ENCODE measurements at places on chromosomes 16 and 17. TPM values are rescaled to one million over a fixed set of nuclear protein-coding genes. Genes with fewer than 3 reads are reported as not detected.
A peak's percentile ranks its signal among the peaks of the same experiment; 100 is the strongest.

GRCh38 chr16:491220-491919 lies 36.1 kb upstream of the CAPN15 start:
- H3K27ac ChIP-seq = no peak overlapping the region
- no peaks in the 10 kb centered on the region for H3K36me3 ChIP-seq
- no peaks in the 10 kb centered on the region for H3K4me1 ChIP-seq
- H3K4me3 ChIP-seq = no peak overlapping the region

GRCh38 chr16:68375801-68376536 lies 65.2 kb downstream of the PRMT7 start:
- no peaks in the 10 kb centered on the region for H3K27me3 ChIP-seq
- no peaks in the 10 kb centered on the region for H3K36me3 ChIP-seq
- H3K27ac ChIP-seq = no peak overlapping the region

DNA sequence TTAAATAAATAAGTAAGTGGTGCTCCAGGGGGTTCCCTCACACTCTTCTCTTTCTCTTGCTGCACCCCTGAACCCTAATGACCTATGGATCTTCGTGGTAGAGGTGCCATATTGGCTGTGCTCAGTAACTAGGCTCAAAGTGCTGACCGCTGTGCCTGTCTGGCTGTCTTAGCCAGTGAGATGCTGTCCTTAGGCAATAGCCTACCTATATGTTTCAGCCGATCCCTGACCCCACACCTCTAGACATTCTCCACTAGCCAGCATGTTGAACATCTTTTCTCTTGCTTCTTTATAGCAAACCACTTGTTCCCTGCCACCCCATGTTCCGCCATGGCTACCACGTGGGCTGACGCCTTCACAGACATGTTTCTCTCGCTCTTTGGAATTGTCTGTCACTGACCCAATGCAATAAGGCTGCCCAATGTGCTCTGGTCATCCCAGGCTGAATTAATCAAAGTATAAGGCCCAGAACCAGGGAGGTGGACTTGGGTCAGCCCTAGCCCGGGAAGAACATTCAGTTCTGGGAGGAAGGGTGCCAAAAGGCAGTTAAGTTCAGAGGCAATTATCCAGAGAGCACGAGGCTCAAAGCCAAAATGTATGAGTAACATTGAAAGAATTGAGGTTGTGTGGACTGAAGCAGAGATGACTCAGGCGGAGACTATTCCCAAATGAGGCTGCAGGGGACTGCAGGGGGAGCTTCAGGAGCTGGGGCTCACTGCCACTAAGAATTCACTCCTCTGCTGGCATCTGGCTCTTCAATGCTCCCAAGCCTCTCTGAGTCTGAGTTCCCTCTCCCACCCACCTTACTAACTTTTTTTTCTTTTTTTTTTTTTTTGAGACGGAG lies 28.7 kb upstream of the TNRC6A start:
- H3K27me3 ChIP-seq = no peaks in the 10 kb centered on the region
- peak overlapping the region; percentile 57 for H3K4me3 ChIP-seq
- H3K27ac ChIP-seq = peak overlapping the region; percentile 83
- peak; percentile 99 for DNase-seq

- no peak overlapping the region for H3K4me3 ChIP-seq
- no peak for DNase-seq
- H3K27ac ChIP-seq = no peak overlapping the region
- no peaks in the 10 kb centered on the region for H3K27me3 ChIP-seq
Measured at GRCh38 chr16:50733468-50733867, 8.4 kb upstream of the CYLD start.

GRCh38 chr17:79597996-79598895 lies 12.6 kb downstream of the RBFOX3 start:
- H3K4me3 ChIP-seq = no peak overlapping the region
- DNase-seq = no peak
- H3K4me1 ChIP-seq = no peaks in the 10 kb centered on the region

TBX2 gene
- polyA plus RNA-seq = 1.7 TPM

IGF2BP1 gene
- polyA plus RNA-seq = 5.6 TPM

PDK2 gene
- 56.0 TPM for polyA plus RNA-seq

HBQ1 gene
- polyA plus RNA-seq = not detected

Measured in GM23248 (cell line).